HFF-Myc (cell line): ENCODE measurements at places on chromosomes 13 and 19.

DNA sequence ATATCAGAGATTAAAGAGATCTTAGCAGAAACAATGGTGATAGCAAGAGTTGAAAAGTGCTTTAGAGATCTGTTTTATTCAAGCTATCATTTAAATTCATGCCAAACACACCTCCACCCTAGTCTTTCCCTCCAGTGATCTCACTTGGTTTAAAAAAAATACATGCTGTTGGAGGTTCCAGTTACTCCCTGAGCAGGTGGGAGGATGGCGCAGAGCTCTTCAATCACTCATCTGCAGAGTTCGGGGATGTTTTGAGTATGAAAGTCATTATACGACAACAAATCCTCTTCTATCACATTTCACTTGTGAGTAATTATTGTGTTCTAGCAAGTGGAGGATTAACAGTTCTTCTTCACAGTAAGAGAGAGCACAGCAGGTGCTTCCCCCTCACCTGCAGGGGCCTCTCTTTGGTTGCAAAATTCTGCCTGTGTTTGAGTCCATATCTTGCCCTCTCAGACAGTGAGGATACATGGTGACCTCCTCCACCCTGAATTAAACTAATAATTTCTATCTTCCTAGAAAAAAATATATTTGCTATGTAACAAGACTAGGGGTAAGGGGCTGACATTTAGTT, 376.7 kb downstream of the LIG4 start:
- no peak for DNase-seq

DNA sequence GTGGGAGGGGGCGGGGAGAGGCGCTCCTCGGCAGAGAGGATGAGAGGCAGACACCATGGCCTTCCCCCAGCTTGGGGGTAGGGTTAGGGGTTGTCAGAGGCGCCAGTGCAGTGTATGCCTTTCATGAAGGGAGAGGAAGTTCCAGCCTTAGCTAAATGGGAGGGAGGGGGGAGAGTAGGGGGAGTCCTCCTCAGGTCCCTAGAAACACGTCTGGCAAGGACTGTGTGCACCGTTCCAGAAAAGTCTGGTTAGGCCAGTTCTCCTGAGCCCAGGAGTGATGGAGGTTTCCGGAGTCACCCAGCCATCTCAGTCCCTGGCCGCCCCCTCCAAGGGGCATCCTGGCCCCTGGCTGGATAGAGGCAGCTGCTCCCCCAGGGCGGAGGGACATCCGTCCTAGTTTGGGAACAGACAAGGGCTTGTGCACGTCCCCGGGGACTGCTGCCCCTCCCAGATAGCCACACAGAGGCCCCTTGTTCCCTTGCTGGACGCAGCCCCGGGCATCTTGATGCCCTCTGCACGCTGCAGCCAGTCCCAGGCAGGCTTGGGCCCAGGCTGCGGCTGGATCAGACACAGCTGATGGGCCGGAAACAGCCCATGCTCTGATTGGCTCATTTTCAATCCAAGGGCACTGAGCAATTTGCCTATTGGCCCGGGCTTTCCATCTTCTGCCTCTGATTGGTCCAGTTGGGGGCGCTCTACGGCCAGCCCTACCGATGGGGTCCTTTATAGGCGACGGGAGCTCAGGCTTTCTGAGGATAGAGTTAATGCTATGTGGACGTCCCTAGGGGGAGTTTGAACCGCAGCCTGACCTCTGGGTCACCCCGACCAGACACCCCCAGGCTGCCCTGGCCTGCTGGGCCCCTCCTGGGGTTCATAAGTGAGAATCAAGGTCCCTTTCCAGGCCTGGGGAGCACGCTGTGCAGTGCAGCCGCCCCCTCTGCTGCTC, 3.8 kb downstream of the S1PR2 start:
- no peak for DNase-seq

DNA sequence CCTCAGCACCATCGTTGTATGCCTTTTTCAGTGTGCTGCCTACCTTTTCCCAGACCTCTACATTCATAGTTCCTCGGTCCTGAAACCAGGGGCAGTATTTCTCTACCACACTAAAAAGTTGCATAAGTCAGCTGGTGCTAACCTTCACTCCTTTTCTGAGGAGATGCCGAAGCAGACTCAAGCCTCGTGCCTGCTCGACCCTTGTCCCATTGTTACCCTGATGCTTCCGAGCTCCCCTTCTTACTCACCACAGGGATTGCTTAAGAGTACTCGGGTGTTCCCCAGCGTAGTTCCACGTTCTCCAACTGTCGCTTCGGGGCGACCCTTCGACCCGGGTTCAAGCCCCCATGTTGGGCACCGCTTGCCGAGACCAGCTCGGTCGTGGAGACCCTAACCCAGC, 19.0 kb upstream of the IL17D start:
- DNase-seq, result no peak

DNA sequence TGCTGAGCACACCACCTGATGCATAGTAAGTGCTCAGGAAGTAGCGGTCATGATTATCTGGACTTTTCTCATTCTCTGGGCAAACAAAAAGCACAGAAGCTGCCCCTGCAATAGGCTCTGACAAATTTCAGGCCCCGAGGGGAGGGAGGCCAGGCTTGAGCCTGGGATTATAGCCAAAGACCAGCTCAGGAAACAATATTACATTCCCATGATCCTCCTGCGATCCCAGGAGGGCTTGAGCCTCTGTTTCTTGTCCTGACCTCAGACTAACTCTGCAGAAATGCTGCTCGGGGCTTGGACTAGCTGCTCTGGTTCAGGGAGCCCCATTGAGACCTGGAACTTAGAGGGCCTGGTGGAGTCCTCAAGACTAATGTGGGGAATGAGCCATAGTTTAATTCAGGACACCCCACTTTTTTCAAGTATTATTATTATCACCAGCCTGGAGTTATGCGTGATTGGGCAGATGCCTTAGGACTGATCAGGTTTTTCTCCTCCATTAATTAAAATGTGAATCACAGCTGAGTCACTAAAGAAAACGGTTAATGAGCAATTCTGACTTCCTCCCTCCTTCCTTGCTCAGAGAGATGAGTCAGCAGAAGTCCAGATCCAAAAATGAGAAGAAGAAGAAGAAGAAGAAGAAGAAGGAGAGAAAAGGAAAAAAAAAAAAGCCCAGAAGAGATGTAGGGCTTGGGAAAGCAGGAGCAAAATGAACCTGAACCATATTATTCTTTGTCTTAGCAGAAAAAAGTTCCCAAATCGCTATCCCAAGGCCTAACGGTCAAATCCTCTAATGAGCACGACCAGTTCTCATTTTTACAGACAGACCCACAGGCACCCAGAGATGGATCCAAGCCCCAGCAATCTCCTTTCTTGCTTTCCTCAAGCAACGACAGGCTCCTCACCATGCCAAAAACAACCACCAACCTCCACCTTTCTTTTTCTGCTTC, 107.2 kb downstream of the CACNA1A start:
- peak; percentile 65 for DNase-seq

DNA sequence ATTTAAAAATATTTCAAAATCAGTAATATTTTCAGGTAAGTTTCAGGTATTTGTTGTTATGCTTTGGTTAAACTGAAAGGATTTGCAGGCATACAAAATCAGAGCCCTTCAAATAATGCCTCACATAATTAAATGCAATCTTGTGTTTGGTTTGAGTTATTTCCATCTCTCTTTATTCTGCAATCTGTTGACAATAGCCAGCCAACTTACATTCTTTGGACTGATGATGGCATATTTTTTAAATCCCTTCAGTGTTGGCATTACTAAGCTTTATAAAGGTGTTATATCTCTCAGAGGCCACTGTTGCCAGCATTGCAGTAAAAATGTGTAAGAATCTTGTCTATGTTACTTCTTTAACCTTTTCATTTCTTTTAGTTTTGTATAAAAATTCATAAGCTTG, 257.2 kb upstream of the RFC3 start:
- no peak for DNase-seq

DNA sequence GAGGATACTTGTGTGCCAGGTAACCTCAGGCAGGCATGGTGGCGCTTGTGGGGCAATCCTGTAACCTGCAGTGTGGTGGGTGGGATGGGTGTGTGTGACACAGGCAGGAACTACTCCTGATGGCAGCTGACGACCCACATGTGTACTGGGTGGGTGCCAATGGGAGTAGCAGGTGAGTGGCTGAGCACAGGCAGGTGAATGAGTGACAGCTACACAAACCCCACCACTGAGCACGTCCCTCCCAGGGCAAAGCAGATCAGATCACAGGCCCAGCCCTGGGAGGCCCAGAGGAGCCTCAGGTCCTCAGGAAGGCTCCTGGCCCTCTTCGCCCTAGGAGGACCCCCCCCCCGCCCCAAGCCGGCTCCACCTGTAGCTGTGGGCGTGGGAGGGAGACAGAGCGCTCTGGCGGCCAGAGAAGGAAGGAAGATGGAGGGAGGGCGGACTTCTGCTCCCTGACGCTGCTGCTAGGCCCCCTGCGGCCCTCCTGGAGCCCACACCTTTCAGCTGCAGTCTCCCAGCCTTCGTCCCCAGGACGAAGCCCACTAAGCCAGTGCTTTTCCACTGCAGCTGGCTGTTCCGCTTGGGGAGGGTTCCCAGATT, 1.3 kb upstream of the ZNF181 start:
- no peak for DNase-seq

DNA sequence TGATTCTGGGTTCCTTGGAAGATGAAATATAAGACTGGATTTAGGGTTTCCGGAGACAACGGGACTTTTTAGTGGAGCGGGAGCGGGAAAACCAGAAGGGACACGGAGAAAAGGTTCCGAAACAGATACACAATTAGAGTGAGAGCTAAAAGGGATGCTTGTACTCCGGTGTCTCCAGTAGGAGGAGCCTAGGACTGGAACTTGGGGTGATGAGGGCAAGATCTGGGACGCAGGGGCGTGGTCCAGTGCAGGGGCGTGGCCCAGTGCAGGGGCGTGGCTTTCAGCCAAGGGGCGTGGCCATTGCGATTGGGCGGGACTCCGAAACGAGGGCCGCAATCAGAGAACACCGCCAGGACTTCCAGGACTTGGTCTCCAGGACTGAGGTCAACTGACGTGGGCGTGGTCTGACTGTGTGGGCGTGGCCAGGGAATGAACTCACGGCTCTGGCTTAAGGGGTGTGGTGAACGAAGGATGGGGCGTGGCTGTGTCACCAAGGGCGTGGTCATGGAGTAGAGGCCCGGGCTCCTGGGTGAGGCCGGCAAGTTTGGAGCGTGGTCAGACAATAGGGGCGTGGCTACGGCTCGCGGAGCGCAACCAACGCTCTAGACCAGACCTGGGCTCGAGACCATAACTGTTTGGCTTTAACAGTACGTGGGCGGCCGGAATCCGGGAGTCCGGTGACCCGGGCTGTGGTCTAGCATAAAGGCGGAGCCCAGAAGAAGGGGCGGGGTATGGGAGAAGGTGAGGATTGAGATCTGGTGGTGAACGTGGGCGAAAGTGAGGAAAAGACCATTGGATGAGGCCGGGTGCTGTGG, at the start of gene DKKL1:
TSS of gene DKKL1 (plus strand) at position 610 of the 815 bp plus-strand sequence. CDS start at position 732, 122 bp downstream.
- DNase-seq, result peak; percentile 99

DNA sequence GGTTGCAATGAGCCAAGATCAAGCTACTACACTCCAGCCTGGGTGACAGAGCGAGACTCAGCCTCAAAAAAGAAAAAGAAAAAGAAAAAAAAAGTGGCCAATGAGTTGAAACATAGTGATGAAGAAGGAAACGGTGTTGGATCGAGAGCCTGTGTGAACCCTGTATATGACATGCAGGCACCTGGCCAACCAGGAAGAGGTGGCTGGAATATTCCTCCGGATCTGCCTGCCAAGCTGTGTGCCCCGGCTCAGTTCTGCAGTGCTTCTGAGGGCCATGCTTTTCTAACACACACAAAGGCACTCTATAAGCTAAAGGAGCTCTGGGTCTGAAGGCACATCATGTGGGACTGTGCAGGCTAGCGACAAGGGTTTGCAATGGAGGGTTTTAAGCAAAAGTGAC, 3.7 kb upstream of the ZNF444 start:
- no peak for DNase-seq

DNA sequence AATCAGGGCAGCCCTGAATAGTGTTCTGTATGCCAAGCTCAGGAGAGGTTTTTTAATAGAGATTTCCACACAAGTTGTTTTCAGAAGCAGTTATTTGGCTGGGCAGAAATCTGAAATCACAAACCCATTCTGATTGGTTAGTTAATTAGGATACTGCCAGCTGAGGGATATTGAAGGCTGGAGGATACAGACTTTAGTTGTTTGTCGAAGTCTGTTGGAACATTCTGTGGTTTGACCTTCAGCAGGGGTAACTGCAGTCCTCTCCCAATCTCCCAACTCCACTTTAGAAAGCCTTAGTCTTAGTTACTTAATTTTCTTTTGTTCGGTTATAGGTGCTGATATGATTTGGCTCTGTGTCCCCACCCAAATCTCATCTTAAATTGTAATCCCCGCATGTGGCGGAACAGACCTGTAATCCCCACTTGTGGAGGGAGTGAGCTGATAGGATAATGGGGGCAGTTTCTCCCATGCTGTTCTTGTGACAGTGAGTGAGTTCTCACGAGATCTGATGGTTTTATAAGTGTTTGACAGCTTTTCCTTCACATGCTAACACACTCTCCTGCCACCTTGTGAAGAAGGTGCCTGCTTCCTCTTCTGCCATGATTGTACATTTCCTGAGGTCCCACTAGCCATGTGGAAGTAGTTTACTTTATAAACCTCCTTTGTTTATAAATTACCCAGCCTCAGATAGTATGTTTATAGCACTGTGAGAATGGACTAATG, 169.2 kb downstream of the GPC5 start:
- DNase-seq, result no peak

DNA sequence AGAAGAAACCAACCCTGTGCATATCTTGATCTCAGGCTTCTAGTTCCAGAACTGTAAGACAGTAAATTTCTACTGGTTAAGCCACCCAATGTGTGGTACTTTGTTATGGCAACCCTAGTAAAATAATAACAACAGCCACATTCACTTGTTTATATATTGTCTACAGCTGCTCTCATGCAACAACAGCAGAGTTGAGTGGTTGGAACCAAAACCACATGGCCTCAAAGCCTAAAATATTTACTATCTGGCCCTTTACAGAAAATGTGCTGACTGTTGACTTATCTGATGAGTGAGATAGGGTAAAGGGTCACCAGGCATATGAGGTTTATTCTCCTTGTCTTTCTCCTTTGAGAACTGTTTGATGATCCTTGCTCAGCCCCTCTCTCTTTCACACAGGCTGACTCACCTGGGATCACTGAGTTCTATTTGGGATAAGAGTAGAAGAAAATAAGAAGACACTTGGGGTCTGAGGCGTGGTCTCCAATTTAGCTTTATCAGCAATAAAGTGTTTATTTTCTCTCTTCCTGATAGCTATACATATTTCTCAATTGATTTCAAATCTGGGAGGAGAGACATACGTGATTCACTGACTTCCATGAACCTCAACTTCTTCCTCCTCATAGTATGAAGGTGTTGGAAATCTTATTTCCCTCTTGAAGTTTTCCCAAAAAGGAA, 227.5 kb upstream of the STARD13 start:
- peak; percentile 42 for DNase-seq

- DNase-seq, result no peak
Measured at GRCh38 chr19:31531326-31531725, 182.1 kb upstream of the TSHZ3 start.

DNA sequence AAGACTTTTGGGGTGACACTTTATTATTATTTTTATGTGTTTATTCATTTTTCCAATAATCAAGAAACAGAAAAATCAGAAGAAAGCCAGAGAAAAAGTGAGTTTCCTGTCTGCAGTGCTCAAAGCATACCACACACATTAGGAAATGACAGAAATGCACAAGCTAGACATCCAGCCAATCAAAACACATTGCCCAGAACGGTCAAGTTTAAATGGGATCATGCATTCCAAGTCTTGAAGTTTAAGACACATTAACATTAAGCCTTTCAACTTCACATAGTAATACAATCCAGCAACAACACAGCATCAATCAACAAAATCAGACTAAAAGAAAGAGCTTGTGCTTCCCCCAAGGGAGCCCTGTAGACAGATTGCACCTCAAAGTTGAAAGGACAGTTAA, 28.7 kb upstream of the MEDAG start:
- no peak for DNase-seq

- no peak for DNase-seq
Measured at GRCh38 chr13:63120883-63121282, 1705.2 kb upstream of the PCDH20 start.

GRCh38 chr13:36282821-36283432, 14.7 kb downstream of the CCDC169 start:
- no peak for DNase-seq
